NCI-H526 (cell line): ENCODE measurements at places on chromosomes 16 and 17.
A peak's percentile ranks its signal among the peaks of the same experiment; 100 is the strongest.

- DNase-seq = no peak
Measured at GRCh38 chr17:73643852-73644144, 447 bp downstream of the SDK2 start.

DNA sequence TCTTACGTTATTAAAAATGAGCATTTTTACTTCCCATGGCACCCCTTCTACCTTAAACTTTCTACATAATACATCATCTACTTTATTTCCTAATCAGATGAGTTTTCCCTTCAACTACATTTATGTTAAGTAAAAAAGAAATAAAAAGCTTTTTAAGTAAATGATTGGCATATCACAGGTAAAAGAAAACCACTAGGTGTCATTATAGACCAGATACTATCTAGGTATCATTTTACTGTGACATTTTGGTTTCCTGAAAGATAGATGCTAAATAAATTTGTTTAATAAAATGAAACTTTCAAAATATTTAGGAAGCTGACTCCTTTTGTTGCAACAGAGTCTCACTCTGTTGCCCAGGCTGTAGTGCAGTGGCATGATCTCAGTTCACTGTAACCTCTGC, 3.8 kb upstream of the CMTM1 start:
- DNase-seq = no peak

DNA sequence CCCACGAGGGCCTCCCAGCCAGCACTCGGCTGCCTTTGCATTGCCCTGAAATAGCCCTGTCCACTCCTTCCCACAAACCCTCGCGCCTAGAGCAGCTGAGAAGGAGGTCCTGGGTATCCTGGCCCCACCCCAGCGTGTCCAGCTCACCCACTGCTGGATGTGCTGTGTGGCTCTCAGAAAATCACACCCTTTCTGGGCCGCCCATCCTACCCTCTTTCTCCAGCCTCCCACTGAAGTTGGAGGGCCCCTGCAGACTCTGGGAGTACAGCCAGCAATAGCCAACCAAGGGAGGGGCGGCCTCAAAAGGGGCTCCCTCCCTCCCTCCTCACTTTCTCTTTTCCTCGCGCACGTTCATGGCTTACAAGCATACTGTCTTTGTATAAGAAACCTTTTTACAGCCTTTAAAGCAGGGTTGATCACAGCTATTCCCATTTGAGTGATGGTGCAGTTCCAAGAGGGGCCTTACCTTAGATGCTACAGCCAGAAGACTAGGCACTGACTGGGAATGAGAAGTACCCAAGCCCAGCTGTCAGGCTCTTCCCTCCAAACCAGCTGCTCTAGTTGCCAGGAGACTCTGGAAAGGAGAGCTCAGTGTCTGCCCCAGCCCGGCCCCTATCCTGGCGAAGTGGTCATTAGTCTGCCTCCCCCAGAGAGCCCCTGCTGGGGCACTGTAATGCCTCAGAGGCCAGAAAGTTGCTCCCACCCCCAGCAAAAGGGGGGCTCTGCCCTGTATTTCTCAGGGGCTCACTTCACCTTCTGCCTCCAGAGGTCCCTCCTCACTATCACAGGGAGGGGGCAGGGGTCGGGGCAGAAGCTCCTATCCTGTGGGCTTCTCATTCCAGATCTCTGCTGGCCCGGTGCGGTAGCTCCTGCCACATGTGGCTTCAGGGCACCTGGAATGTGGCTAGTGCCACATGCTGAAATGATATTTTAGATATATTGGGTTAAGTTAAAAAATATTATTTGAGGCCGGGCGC, 38.1 kb downstream of the DCAKD start:
- no peak for DNase-seq

GRCh38 chr17:218432-219110, 37.1 kb upstream of the DOC2B start:
- DNase-seq = no peak

- no peak for DNase-seq
Measured at GRCh38 chr16:85008271-85008670, 3.1 kb downstream of the ZDHHC7 start.

DNA sequence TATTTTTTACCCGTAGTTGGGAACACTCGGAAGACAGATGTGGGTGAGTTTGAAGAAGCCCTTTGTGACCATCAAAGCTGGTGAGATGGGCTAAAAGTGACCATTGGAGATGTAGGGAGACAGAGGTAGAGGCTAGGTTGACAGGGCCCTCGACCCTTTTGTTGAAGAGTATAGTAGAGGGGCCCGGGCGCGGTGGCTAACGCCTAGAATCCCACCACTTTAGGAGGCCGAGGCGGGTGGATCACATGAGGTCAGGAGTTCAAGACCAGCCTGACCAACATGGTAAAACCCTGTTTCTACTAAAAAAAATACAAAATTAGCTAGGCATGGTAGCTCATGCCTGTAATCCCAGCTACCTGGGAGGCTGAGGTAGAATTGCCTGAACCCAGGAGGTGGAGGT, 16.2 kb upstream of the NFATC3 start:
- DNase-seq = no peak

- DNase-seq = peak; percentile 96
Measured at GRCh38 chr16:27202923-27203506, 311 bp upstream of the KDM8 start.

GRCh38 chr17:38465391-38466345, 37.4 kb downstream of the ARHGAP23 start:
- no peak for DNase-seq

DNA sequence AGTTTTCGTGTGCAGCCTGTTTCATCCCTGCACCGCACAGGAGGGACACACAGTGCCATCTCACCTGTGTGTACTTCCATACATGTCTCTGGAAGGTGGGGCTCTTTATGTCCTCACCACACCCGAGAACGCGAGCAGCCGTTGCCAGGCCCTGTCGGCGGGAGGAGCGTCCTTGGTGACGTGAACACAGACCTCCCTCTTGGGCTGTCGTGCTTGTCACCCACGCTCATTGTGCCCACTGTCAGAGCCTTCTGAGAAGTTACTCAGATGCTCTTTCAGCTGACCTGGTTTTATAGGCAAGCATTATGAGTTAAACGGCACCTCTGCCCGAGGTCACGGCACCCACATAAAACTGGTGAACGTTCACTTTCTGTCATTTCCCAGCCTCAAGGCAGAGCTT, 40.2 kb downstream of the ZNF750 start:
- DNase-seq = no peak

DNA sequence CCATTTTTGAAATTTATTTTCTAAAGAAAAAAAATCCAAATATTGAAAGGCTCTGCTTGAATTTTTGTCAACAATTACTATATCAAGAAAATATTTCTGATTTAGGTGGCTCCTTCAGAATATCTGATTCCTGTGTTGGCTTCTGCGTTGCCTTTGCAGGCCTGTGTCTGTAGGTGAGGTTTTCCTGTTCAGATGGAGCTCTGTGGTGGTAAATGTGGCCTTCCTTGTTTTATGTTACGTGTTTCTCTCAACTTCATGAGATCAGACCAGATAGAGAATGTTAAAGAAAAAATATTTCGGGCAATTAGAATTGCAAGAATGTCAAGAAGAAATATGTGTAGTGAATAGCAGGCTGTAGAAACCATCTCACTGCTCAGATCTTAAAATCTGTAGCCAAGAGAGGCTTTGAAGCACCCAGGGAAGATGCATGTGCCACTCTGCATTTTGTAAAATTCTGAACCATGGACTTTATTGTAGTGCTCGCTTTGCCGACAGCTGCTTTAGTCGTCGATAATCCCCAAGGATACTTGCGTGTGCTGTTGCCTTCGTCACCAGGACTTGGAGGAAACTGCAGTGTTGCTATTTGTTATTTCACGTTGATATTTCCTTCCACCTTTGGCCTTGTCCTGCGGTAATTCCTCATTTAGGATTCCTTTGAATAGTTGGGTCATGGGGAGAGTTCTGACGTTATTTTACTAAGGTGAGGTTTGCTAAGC, 69.9 kb downstream of the RPTOR start:
- no peak for DNase-seq

DNA sequence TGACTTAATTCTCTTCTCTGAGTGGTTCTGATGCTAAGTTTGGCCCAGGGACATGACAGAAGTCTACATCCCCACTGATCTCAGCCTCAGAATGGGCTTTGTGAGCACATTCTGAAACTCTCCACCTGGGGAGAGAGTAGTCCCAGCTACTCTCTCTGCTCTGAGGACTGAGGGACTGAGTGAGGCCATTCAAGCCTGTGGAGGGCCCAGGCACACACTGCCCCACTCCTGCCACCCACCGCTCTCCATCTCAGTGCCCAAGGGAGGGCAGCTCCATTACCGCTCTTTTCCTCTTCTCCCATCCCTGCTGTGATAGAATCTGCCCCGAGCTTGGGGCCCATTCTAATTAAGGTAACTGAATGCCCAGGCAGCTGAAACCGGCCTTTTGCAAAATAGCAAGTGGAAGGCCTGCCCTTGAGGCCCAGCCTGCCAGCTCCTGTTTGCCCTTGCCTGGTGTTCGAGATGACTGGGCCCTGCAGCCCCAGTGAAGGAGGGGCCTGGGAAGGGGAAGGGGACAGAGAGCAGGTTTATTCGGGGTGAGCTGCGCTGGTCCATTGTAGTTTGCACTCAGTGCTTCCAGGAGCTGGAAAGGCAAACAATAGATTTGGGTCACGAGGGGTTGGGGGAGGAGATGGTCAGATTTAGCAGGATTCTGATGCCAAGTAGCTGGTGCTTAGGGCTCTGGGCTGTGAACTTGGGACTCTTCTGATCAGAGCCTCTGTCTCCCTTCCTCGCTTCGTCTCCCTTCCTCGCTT, 76.2 kb downstream of the RAB11FIP4 start:
- peak; percentile 74 for DNase-seq

DNA sequence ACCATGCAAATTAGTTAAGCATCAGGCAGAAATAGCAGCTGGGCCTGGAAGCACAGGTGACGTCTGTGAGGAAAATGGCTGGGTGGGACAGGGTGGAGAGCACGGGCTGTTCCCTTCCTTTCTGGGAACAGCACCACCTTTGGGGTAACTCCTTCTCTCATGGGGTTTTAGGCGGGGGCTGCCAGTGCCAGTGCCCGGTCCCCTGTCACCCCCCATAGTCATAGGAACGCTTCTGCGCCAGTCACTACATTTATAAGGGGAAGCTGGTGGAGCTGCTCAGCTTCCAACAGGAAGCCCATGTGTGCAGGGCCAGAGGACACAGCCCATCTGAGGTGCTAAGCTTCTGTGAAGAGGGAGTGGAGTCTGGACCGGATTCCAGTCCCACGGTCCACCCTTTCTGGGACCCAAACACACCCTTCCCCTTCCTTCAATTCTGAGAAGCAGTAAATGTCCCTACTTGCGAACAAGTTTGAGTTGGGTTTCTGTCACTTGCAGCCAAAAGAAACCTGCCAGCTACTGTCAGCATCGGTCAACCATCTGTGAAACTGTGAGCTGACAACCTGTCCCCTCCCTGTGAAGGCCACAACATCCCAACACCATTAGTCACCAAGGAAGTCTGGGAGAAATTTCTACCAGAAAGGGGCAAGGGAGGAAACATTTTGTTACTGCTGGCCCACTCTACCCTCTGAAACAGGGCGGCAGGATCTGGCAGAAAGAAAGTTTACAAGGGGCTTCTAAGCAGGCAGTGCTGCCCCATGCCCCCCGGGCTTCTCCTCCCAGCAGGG, 86.0 kb upstream of the AMZ2 start:
- no peak for DNase-seq

- no peak for DNase-seq
Measured at GRCh38 chr17:78238823-78239488, 7.5 kb downstream of the TMEM235 start.

GRCh38 chr16:17606460-17606859, 135.7 kb upstream of the XYLT1 start:
- no peak for DNase-seq

DNA sequence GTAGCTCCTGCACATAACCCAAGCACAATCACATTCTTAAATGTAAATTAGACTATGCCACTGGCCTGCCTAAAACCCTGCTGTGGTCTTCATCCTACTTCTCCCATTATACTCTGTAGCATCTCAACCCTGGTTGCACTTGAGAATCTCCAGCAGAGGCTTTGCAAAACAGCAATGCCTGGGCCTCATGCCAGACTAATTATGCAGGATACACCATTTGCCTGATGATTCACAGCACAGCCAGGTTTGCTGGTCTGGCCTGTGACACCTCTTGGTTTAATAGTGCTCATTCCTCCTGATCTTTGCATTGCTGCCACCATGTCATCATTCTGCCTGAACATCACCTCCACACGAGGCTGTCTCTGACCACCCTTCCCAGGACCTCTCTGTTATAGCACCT, 491.9 kb upstream of the TOM1L1 start:
- no peak for DNase-seq

GRCh38 chr17:40171750-40172149, 5.5 kb upstream of the RAPGEFL1 start:
- DNase-seq = no peak

- no peak for DNase-seq
Measured at GRCh38 chr17:74680213-74680612, 32.5 kb downstream of the CD300LF start.

DNA sequence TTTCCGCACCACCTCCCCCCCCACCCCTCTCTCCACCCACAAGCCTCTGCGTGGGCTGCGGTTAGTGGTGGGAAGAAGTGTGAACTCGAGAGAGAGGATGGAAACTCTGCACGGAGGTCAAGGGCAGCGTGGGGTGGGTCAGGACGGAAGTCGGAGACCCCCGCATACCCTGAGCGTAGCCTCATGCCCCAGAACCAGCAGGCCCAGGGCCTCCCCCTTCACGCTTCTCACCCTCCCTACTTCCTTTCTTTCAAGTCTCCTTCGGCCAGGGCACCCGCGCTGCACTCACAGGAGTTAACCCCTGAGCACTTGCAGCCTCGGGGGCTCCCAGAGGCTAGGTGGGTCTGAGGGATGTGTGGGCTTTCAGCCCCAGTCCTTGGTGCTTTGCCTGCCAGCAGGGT, 9.2 kb downstream of the TBKBP1 start:
- DNase-seq = no peak

- DNase-seq = no peak
Measured at GRCh38 chr16:5073279-5073629, 1.6 kb downstream of the ALG1 start.

DNA sequence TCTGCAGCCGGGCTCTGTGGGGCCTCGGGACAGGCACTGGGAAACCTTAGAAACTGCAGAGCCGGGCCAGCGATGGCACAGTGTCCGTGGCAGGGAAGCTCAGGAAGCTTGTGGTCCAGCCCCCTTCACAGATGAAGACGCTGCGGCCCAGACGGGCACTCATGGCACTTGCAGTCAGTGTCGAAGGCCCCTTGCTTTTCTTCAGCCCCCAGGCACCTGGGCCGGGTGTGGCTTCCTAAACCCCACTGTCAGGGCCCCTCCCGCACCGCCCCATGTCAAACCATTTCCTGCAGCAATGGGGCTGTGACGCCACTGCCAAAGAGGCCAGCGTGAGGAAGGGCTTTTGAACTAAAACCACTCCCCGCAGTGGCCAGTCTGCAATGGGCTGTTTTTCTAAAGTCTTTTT, 164.0 kb downstream of the LAT start:
- DNase-seq = no peak

- DNase-seq = no peak
Measured at GRCh38 chr16:72015124-72015523, 6.6 kb downstream of the DHODH start.
